Bone marrow (tissue), 2 donors: ENCODE measurements at places on chromosomes 1 and 21.

DNA sequence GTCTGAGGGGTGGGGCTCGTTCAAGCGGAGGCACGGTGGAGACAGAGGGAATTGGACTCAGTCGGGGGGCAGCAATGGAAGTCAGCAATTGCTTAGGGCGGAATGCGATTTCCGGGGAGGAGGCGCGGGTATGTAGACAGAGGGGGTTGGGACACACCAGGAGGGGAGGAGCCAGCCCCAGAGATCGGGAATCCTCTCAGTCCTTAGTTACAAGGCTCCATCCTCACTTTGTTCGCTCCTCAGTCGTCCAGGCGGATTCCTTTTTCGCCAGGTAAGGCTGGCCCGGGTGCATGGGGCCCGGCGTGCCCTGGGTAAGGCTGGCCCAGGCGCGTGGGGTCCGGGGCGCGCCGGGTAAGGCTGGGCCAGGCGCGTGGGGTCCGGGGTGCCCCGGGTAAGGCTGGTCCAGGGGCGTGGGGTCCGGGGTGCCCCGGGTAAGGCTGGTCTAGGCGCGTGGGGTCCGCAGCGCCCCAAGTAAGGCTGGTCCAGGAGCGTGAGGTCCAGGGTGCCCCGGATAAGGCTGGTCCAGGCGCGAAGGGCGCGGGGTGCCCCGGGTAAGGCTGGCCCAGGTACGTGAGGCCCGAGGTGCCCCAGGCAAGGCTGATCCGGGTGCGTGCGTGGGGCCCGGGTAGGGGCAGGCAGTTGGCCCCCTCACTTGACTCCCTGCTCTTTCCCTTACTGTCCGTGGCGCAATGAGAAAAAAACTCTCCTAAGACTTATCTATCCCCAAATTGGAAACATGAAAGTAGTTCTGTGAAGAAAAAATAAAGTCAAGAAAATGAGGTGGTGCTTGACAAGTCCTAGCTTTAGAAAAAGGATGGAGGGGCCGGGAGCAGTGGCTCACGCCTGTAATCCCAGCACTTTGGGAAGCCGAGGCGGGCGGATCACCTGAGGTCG lies at the start of gene L1TD1:
L1TD1 (plus strand) TSS at position 199 of the 894 bp plus-strand sequence. CDS start 11,780 bp downstream, outside the sequence.
- no peak for DNase-seq

DNA sequence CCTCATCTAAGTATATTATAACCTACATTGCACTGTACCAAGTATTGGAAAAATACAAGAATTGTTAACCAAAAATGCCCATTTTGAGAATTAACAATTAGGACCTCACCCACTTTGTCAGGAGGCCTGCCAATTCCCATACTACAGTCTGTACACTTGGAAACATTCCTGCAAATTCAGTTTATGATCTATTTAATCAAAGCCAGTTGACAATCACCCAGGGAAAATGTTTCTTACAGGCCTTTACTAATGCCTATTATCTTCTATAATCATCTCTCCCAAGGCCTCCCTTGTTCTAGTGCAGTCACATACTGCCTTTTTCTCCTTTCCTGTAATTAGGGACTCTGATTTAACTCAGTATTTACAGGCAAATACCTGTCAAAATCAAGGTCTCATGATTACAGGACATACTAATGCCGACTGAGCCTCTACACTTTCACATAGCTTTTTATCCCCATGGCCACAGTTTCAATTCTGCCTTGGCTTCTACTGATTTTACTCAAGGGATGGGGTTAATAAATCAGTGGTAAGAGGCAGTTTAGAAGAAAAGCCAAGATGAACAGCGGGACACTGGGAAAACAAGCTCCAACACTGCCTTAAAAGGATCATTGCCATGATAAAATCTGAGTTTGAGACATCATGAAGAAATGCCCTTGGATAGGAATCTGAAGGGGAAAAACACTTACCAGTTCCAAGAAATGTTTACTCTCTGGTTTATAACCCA lies 338.7 kb downstream of the VAV3 start:
- no peak for DNase-seq

GRCh38 chr1:206708058-206708457 lies 23.4 kb downstream of the MAPKAPK2 start:
- no peak for DNase-seq

GRCh38 chr1:218299416-218299815 lies 14.3 kb downstream of the RRP15 start:
- DNase-seq: no peak

GRCh38 chr1:155223047-155223446 lies 14.6 kb downstream of the MTX1 start:
- DNase-seq: peak; percentile 65

DNA sequence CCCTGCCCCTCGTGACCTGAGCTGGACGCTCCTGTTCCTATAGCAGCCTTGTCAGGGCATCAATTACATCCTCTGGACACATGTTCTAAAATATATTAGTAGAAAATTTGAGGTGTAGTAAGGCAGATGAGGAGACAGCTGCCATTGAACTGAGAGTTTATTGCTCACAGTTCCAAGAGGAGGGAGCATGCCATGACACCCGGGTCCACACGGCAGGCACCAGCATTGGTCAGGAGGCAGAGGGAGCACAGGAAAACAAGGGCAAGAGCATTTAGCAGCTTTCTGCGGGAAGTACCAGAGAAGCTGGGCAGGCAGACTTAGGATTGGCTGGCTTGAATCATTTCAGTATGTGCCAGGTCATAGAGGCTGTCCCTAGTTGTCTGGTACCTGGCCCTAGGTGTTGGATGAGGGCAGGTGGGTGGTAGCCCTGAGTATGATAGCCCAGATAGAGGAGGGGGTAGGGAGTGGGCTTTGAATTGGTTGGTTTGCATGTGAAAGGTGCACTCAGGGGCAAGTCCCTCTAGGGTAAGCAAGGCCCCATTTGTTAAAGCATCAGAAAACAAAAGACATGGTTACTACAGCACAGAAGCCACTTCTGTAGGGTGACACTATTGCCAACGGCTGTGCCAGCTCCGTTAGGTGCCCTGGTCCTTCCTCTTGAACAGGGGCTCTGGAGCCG lies 223.6 kb upstream of the RAB4A start:
- no peak for DNase-seq
